ENCODE measurements at places on chromosomes 2 and 18.
A peak's percentile ranks its signal among the peaks of the same experiment; 100 is the strongest.

DNA sequence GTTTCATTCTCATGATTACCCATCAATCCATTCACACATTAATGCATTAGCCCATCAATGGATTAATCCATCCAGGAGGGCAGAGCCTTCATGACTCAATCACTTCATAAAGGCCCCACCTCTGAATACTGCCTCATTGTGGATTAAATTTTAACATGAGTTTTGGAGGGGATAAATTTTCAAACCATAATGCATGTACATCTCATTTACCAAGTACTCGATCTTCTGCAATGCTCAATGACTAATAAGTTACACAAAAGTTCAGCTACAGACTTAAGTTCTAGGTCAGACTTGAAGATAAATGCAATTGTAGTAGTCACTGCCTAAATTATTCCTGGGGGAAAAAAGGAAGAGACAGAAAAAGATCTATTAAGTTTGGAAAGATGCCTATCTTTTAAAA lies 120.0 kb upstream of the OSR1 start:
- DNase-seq = no peak

- no peak for DNase-seq
Measured at GRCh38 chr2:172195836-172196376, 93.2 kb upstream of the DLX2 start.

GRCh38 chr2:144455987-144456386 lies 63.9 kb downstream of the ZEB2 start:
- no peak for DNase-seq

DNA sequence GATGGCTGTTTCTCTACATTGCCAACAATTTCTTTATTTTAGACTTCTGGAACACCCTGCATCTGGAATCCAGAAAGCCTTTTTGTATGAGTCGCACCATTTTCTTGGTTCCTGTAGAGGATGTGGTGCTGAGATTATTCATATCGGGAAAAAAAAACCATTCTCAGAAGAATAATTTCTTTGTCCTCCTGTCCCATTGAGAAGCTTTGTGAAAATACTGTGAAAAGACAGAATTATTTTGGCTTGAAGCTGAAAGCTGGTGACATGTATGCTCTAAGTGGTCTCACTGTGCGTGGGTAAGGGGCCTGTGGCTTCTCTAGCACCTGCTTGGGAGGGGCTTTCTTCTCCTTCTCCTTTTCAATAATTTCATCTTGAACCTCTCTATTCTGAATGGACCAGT lies 138.4 kb downstream of the FAM210A start:
- DNase-seq = no peak

DNA sequence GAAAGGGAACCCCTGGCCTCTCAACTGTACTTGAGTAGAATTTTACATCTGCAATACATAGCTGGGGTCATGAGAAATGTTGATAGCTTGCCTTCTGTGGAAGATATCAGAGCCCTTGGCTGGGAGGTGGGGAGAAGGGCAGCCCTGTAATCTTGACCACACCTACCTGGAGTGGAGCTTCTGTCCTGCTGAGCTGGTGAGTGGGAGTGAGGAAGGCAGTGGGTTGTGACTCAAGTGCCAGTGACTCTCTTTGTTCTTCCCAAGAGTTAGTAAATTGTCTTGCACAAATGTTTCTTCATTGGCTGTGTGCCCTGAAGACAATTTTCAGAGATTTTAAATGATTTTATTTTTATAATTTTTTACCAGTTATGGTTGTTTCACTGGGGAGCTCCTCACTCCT lies 277.3 kb downstream of the MBD5 start:
- DNase-seq = no peak

DNA sequence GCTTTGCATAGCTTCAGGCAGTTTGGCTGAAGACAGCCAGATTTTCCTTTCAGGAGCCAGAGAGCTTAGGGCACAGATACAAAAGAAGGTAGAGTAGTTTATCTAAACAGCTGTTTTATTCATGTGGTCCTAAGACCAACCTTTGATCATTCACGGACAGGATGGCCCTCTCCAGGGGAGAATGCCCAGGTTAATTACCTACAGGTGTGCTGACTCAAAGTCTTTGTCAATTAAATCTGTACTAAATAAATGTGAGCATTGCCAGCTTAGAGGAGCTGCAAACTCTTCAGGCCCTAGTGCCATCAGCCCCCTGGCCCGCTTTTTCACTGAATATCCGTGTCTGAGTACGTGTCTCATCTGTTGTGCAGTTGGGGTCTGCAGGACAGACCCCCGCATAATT lies 554.7 kb downstream of the NUP35 start:
- no peak for DNase-seq

GRCh38 chr2:150147889-150148683 lies 339.4 kb downstream of the RND3 start:
- DNase-seq = no peak

DNA sequence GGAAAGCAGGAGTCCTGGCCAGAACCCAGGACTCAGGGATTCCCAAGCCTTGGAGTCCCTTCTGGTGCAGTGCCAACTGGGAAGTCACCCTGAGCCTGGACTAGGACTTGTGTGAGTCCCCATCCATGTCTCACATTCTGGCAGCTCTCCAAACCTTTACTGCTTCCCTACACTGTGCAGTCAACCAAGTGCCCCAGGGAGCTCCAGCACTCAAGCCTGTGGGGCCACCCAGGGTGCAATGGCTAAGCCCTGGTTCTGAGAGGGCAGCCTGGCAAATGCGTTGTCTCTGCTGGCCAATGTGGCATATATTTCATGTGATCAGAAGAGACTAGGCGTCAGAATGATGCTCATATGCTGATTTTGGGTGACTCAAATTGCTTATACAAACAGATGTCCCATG lies 223.4 kb downstream of the SP3 start:
- no peak for DNase-seq

GRCh38 chr2:69740502-69740951 lies 1.4 kb upstream of the ANXA4 start:
- no peak for DNase-seq

DNA sequence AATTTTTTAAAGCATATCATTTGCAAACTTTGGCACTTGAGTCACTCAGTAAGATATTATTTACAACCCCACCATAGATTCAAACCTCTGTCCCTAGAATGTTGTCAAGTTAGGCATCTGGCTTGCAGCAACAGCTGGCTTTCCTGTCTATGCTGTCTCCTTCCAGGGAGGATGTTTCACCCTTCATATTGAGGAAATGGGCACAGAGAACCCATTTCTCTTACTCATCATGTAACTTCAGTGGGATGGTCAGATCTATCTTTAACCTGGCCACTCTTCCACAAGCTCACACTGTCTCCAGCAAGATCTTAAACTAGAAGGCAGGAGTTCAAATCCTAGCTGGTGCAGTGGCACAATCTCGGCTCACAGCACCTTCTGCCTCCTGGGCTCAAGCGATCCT lies 15.8 kb downstream of the LCT start:
- DNase-seq = no peak

DNA sequence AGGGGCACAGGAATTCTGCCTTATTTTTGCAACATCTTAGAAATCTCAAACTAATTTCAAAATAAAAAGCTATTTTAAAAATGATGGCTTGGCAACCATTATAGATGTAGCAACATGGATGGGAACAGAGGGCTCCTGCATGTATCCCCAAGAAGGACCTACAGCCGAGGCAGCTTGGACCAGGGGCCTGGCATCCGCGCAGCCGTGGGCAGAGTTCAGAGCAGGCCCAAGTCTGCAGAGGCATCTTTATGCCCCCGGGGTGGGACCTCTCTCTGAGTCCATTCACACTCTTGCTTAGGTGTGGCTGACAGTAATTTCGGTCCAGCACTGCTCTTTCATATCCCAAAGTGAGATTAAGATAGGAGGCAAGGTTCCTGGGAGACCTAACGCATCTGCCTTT lies 425.8 kb upstream of the MYT1L start:
- no peak for DNase-seq

DNA sequence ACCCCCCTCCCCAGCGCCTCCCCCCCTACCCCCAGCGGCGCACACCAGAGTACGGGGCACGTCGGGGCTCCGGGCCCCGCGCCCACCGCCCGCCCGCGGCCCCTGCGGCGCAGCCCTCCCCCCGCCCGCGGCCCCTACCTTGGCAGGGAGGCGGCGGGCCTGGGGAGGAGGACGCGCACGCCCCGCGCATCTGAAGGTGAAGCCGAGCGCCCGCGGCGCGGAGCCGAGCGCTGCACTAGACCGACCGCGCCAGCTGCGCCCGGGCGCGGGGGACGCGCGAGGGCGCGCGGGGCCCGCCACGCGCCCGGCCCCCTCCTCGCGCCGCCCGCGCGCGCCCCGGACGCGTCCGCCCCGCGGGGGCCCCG lies at the start of gene ZNF516:
Gene ZNF516, minus strand, starts transcription at position 237 of the 365 bp plus-strand sequence. CDS start 52,188 bp downstream, outside the sequence.
- no peak for DNase-seq

DNA sequence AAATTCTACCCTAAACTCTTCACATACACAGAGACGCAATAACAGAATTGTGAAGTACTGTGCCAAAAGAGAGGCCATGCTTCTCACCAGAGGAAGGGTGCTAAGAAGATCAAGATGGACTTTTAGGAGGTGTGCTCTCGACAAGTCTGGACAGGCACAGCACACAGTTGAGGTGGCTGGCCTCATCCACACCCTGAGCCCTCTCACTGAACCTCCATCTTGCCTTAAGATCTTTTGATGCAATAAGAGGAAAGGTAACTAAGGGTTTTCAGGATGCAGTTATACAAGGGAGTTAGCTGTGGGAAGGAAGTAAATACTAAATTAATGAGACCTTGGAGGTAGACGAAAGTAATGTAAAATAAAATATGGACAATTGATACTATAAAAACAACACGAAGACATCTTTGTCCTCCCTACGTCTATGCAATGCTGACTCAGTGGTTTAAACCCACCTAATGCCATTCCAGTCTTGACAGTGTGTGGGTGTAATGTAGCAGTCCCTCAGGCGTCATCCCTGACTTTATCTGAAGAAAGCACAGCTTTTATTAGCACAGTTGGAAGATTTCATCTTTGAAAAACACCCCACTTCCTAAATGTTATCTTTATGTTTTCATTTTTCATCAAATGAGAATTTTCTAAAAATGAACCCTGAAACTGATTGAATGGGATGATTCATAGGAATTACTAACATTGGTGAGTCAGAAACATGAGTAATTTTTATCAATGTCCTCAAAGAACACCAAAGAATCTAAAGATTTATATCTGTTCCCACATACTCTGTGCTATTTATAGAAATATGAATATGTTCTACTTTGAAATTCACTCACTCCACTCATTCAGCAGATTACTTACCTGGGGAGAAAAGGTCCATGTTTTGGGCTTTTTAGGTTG lies 34.0 kb upstream of the MALL start:
- DNase-seq = no peak

GRCh38 chr18:28284132-28284531 lies 107.2 kb upstream of the CDH2 start:
- no peak for DNase-seq

GRCh38 chr2:86417961-86418360 lies 23.2 kb upstream of the KDM3A start:
- no peak for DNase-seq

- no peak for DNase-seq
Measured at GRCh38 chr18:3014503-3015203, 1.7 kb upstream of the LPIN2 start.

GRCh38 chr2:239288237-239288636 lies 112.6 kb downstream of the HDAC4 start:
- DNase-seq = no peak

GRCh38 chr2:25673300-25674076 lies at the start of gene DTNB:
Gene DTNB, minus strand, starts transcription at chr2:25673577. Its CDS starts 20,917 bp downstream, at chr2:25652660.
- peak; percentile 74 for DNase-seq

DNA sequence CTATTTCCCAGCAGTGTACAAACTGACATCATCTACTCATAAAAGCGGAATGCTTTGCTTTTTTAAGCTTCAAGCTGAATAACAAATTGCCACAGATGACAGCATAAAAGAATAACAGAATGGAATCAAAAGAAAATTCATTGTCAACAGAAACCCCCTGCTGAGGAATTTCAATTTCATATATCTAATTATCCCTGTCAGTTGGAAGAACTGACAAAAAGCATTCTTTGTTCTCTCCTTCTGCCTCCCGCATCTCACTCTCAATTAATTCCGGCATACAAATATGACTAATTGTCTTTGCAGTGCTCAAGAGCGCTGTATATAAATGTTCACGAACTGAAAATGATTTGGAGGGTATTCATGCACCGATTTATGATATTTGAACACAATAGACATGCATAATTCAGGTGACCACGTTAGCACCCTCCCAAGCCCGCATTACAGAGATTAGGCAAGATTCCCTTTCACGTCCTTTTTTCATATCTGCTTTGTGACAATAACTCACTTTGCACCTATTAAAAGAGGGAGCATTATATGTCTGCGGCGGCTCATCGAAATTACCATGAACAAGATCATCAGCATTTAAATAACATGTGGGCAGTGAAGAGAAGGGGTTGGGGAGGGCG lies 277.7 kb upstream of the SALL3 start:
- DNase-seq = no peak
